ENCODE measurements at places on chromosomes 1 and 21. TPM values are rescaled to one million over a fixed set of nuclear protein-coding genes. Genes with fewer than 3 reads are reported as not detected.

- H3K36me3 ChIP-seq: no peaks in the 10 kb centered on the region
- H3K27me3 ChIP-seq: no peaks in the 10 kb centered on the region
- no peak overlapping the region for H3K4me3 ChIP-seq
- no peak overlapping the region for H3K27ac ChIP-seq
- no peak for DNase-seq
Measured at GRCh38 chr1:26350701-26351589, 3.0 kb downstream of the CRYBG2 start.

DNA sequence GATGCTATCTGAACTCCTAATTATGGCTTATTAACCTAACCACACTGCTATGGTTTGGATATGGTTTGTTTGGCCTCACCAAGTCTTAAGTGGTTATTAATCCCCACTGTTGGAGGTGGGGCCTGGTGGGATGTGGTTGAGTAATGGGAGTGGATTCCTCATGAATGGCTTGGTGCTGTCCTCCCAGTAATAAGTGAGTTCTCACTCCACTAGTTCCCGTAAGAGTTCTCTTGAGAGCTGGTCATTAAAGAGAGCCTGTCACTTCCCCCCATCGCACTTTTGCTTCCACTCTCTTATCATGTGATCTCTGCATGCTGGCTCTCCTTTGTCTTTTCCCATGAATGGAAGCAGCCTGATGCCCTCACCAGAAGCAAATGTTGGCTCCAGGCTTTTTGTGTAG is 328.8 kb downstream of the PLA2G4A start:
- peak; percentile 28 for DNase-seq
- no peaks in the 10 kb centered on the region for H3K4me1 ChIP-seq
- H3K4me3 ChIP-seq: no peak overlapping the region
- no peaks in the 10 kb centered on the region for H3K36me3 ChIP-seq
- H3K27ac ChIP-seq: no peak overlapping the region
- H3K27me3 ChIP-seq: no peaks in the 10 kb centered on the region

- no peaks in the 10 kb centered on the region for H3K4me1 ChIP-seq
- DNase-seq: no peak
- H3K36me3 ChIP-seq: no peaks in the 10 kb centered on the region
- no peaks in the 10 kb centered on the region for H3K27me3 ChIP-seq
- no peak overlapping the region for H3K4me3 ChIP-seq
Measured at GRCh38 chr1:147849098-147849895, 53.3 kb upstream of the GJA8 start.

GRCh38 chr1:7455796-7456721 is 315.0 kb upstream of the VAMP3 start:
- H3K27ac ChIP-seq: no peak overlapping the region
- peaks cover 6% of the 10 kb centered on the region for H3K4me1 ChIP-seq
- H3K36me3 ChIP-seq: no peaks in the 10 kb centered on the region
- no peak overlapping the region for H3K4me3 ChIP-seq

GRCh38 chr1:166858726-166859419 is 17.2 kb downstream of the TADA1 start:
- no peak overlapping the region for H3K4me3 ChIP-seq
- peaks cover 93% of the 10 kb centered on the region for H3K36me3 ChIP-seq
- DNase-seq: no peak
- H3K4me1 ChIP-seq: no peaks in the 10 kb centered on the region

DNA sequence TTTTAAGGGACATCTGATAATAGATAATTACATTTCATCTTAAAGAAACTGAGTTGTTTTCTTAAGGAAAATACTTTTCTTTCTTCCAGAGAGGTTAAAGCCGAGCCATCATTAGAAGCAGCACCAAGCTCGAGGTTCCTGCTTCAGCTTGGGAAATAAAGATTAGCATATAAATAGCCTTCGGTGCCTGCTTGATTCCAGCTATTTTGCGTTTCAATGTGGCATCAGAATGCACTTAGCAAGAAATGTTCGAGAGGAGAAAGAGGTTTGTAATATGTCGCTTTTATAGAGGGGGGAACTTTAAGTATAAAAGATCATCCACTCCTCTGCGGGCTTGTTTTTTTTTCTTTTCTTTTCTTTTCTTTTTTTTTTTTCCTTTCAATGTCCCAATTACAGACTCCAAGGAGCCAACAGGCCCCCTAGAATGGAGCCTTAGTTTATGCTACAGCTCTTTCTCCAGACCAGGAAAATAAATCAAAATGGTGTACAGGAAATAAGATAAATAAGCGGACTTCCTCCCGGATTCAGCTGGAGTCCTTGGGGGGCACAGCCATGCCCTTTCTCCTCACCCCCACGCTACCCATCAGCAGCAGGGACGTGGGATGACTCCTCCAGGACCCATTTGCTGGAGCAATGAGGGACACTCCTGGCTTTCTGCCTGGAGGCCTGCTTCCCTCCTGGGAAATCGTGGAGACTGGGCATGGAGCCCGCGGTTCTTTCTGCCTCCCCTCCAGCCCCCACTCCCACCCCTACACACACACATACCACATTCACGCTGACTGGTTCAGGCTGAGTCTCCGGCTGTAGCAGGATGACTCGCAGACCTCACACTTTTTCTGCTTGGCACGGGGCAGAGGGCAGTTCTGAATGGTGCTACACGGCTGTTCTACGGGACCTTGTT is 131.6 kb downstream of the RRAGC start:
- no peaks in the 10 kb centered on the region for H3K27me3 ChIP-seq
- H3K4me1 ChIP-seq: peaks cover 63% of the 10 kb centered on the region
- peak; percentile 100 for DNase-seq
- peak overlapping the region; percentile 96 for H3K27ac ChIP-seq
- H3K4me3 ChIP-seq: peak overlapping the region; percentile 14

DNA sequence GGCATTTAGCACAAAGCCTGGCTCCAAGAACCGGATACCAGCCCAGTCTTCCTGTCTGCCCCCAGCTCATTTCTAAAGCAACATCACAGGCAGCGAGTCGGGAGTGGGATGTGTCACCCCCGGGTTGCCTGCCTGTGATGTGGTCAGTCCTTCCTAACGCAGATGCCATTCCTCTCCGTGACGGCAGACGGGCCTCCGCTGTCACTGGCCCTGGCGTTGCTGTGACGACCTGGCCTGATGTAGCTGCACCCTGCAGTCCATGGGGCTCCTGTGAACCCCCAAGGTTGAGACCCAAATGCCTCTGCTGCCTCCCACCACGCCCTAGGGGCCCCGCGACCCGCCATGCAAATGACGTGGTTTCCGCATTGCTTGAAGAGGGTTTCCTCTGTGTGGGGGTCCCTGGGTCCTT is 12.3 kb downstream of the TNFRSF1B start:
- H3K36me3 ChIP-seq: no peaks in the 10 kb centered on the region
- no peak for DNase-seq
- no peaks in the 10 kb centered on the region for H3K27me3 ChIP-seq

DNA sequence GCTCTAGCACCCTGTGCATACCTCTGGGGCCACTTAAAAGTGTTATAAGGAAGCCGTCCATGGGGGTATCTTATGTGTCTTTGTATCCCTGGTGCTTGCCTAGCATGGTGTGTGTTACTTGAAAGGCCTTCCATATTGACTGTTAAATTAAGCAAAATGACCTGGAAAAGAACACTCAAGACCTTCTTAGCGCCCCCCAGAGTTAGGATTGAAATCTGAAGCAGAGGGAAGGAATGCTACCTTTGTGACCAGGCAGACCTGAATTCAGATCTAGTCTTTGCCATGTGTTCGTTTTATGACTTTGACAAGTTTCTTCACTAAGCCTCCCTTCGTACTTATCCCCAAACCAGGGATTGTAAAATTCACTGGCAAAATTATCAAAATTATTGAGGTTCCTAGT is 59.9 kb downstream of the SLC22A15 start:
- no peak overlapping the region for H3K27ac ChIP-seq
- no peak for DNase-seq
- H3K4me3 ChIP-seq: no peak overlapping the region
- H3K4me1 ChIP-seq: no peaks in the 10 kb centered on the region
- H3K27me3 ChIP-seq: no peaks in the 10 kb centered on the region

- no peaks in the 10 kb centered on the region for H3K36me3 ChIP-seq
- DNase-seq: no peak
- peaks cover 10% of the 10 kb centered on the region for H3K4me1 ChIP-seq
Measured at GRCh38 chr1:209675565-209676154, 448 bp downstream of the G0S2 start.

GRCh38 chr1:26166719-26167281 is 2.0 kb downstream of the C1orf232 start:
- no peak for DNase-seq
- H3K27ac ChIP-seq: no peak overlapping the region
- no peaks in the 10 kb centered on the region for H3K27me3 ChIP-seq
- H3K4me3 ChIP-seq: no peak overlapping the region
- peaks cover 26% of the 10 kb centered on the region for H3K4me1 ChIP-seq

GRCh38 chr1:13816016-13816760 is 116.2 kb downstream of the PRDM2 start:
- no peak overlapping the region for H3K27ac ChIP-seq
- no peaks in the 10 kb centered on the region for H3K36me3 ChIP-seq
- no peak overlapping the region for H3K4me3 ChIP-seq

- DNase-seq: no peak
- peaks cover 10% of the 10 kb centered on the region for H3K4me1 ChIP-seq
- H3K36me3 ChIP-seq: no peaks in the 10 kb centered on the region
- no peaks in the 10 kb centered on the region for H3K27me3 ChIP-seq
- no peak overlapping the region for H3K27ac ChIP-seq
- H3K4me3 ChIP-seq: no peak overlapping the region
Measured at GRCh38 chr1:3721955-3722465, 30.2 kb upstream of the CCDC27 start.

DNA sequence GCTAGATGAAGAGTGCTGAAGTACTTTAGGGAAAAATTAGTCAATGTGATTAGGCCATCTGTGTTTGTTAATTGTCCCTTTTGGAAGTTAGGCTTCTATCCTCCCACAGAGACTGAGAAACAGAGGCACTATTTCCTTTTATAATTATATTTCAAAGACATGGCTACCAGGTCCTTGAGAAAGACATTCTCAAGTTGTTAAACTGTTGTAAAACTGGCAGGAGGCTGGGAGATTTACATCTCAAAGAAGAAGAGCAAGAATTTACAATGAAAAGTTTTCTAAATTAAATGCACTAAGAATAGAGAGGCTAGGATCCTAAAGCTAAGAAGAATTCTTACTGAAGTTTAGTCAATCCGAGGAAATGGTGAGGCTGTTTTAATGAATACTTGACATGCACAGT is 74.0 kb upstream of the BRINP3 start:
- peaks cover 3% of the 10 kb centered on the region for H3K4me1 ChIP-seq
- H3K27me3 ChIP-seq: no peaks in the 10 kb centered on the region

GRCh38 chr1:16212251-16212961 is at the start of gene ARHGEF19:
ARHGEF19 (minus strand) TSS chr1:16212652; CDS start chr1:16209054, 3,598 bp downstream.
- no peaks in the 10 kb centered on the region for H3K27me3 ChIP-seq
- peaks cover 5% of the 10 kb centered on the region for H3K4me1 ChIP-seq
- H3K4me3 ChIP-seq: no peak within 1 kb of the TSS
- no peak for DNase-seq

- no peak overlapping the region for H3K27ac ChIP-seq
- no peak for DNase-seq
- H3K4me3 ChIP-seq: no peak overlapping the region
- no peaks in the 10 kb centered on the region for H3K4me1 ChIP-seq
- H3K27me3 ChIP-seq: no peaks in the 10 kb centered on the region
Measured at GRCh38 chr1:222529181-222529580, 18.7 kb downstream of the HHIPL2 start.

- no peak for DNase-seq
- no peak overlapping the region for H3K27ac ChIP-seq
- H3K4me3 ChIP-seq: no peak overlapping the region
- H3K4me1 ChIP-seq: no peaks in the 10 kb centered on the region
Measured at GRCh38 chr1:78088015-78088414, 42.2 kb downstream of the GIPC2 start.

DNA sequence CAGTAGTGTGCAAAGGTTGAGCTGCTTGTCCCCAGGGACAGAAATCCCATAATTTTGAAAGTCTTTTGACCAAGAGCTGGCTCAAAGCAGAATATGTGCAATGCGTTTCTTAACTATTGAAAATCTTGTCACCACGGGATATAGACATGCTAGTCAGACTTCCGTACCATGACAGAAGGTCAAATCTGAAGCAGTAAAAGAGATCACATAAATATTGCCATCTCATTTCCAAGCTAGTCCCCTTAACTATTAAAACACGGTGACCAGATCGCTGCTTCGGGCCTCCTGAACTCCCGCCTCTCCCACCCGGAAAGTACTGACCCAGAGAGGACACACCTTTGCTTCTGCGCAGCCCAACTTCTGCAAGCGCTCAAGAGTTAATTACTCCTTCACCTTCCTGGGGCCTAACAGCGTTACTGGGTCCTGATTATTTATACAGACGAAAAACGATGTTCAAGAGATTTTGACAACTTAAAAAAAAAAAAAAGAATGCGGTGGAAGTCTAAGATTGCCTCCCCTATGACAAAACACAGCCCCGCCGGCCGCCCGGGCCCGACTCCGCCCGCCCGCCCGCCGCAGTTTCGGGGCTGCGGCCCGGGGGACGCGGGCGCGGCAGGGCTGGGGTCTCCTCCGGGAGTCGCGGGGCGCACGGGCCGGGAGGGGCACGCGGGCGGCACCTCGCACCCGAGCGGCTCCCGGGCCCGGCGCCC is 692 bp downstream of the SORT1 start:
- peak overlapping the region; percentile 60 for H3K4me3 ChIP-seq
- no peak for DNase-seq
- H3K4me1 ChIP-seq: peaks cover 35% of the 10 kb centered on the region
- peaks cover 4% of the 10 kb centered on the region for H3K36me3 ChIP-seq
- no peak overlapping the region for H3K27ac ChIP-seq

- H3K36me3 ChIP-seq: no peaks in the 10 kb centered on the region
- H3K4me3 ChIP-seq: peak overlapping the region; percentile 64
- no peak overlapping the region for H3K27ac ChIP-seq
- peaks cover 31% of the 10 kb centered on the region for H3K4me1 ChIP-seq
- peak; percentile 29 for DNase-seq
Measured at GRCh38 chr1:209585197-209585596, 1.7 kb downstream of the CAMK1G start.

Gene NBPF15
- total RNA-seq: 37.0 TPM

Gene GSTM5
- total RNA-seq: 0.13 TPM

Gene NPHS2
- not detected for total RNA-seq

Gene KRTAP6-1
- total RNA-seq: not detected

All from A673 (cell line).